Coronary artery (tissue), 2 donors: ENCODE measurements at places on chromosomes 3 and 15.

DNA sequence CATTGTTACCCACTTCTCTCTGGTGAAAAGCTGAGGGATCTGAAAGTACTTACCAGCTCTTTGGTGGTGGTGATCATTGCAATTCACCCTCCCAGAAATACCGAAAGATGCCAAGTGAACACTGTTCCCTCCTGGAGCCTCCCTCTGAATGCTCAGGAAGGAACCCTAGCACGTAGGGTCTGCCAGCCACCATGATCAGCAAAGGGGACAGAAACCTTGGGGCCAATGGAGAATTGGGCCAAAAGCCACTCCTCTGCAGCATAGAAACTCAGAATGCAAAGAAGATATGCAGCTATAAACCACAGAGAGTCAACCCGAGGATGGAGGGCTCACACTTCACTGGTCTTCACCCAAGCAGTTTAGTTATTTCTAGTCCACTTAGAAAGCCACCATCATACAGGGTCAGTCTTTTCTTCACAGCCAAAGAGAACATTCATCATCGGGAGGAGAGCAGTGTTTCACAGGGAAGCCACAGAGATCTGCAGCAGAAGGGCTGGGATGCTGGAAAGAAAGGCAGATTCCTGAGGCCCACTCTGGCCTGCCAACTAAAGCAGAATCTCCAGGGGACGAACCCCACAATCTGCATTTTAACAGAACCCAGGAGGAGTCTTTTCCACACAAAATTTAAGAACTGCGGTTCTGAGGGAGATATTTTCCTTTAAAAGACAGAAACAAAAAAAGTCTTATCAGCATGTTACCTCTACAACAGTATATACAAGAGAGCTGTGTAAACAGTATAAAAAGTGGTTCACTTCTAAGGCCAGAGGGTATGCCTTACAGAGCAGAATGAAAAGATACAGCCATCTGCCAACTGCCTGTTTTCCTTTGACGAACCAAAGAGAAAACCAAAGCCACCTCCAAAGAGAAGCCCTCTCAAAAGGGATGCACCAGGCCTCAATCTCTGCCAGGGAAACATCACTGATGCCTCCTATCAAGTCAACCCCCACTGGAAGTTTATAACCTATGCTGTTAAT lies 11.3 kb downstream of the TBC1D2B start:
- DNase-seq = no peak

GRCh38 chr15:25793354-25794050 lies 69.6 kb downstream of the ATP10A start:
- peak; percentile 70 for DNase-seq

- DNase-seq = no peak
Observed at GRCh38 chr3:113812854-113813253, 25.7 kb upstream of the GRAMD1C start.

- DNase-seq = no peak
Observed at GRCh38 chr3:140586311-140586710, 91.6 kb upstream of the TRIM42 start.

- DNase-seq = no peak
Observed at GRCh38 chr3:16866571-16866970, 18.2 kb upstream of the PLCL2 start.

DNA sequence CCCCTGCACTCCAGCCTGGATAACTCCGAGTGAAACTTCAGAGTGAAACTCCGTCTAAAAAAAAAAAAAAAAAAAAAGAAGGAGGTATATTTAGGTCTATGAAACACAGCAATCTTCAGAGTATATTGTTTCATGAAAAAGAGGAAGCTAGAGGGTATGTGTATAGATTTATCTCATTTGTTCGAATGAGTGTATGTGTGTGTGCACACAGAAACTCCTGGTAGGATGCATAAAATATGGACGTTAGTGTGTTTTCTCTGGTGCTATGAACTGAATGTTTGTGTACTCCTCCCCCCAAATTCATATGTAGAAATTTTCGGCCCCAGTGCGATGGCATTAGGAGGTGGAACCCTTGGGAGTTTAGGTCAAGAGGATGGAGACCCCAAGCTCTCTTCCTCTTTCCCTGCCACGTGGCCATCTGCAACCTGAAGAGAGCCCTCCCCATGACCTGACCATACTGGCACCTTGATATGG lies 98.6 kb upstream of the KLF13 start:
- DNase-seq = no peak

- no peak for DNase-seq
Observed at GRCh38 chr3:25097023-25097422, 331.0 kb upstream of the RARB start.

DNA sequence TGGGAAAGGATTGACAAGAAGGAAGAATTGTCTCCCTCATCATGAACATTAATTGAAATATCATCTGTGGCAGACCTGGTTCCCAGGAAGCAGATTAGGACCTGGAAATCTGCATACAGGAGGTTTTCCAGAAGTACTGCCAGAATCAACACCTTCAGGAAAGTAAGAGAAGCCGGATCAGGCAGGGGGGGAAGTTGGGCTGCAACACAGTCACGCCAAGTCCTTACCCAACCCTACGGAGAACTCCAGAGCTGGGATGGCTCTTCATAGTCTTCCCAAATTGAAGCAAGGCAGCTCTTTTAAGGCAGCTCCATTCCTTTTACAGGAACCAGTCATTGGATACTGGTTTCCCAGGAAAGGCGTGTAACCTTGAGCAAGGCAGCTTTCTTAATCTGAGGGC lies 35.2 kb upstream of the BFSP2 start:
- no peak for DNase-seq

- no peak for DNase-seq
Observed at GRCh38 chr15:51414256-51414860, 72.9 kb downstream of the GLDN start.

DNA sequence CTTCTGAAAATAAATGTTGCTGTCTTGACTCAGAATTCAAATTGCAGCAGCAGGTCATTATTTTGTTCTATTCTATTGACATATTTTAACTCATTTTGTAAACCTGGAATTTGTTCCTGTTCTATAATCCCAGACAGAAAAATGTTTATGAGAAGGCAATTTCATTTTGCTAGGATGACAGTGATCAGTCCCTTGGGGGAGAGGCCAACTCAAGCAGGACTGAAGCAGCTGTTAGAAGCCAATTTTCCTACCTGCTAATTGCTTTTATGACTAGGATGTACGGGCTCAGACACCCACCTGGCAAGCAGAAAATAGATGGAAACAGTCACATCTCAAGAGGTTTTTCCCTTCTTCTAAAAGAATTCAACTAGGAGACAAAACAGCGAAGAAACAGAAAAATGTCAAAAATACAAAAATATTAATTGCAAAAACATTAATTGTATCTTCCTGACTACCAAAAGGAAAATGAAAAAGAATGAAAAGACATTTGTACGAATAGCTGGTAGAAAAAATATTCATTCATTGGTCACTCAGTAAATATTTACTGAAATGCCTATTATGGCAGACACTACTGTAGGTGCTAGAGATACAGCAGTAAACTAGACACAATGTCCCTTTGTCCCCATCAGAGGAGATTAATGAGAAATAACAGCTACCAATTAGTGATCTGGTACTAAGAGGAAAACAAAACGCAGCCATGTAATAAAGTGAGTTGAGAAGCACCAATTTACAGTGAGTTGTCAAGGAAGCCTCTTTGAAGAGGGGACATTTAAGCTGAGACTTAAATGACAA lies 73.5 kb downstream of the PEAK1 start:
- no peak for DNase-seq

GRCh38 chr3:151863611-151864010 lies 9.8 kb upstream of the SUCNR1 start:
- no peak for DNase-seq

- no peak for DNase-seq
Observed at GRCh38 chr3:73733746-73734145, 109.0 kb upstream of the PDZRN3 start.

- no peak for DNase-seq
Observed at GRCh38 chr15:72034859-72035650, 82.9 kb downstream of the MYO9A start.
